T follicular helper cell (primary cell): ENCODE measurements at places on chromosomes 13 and 19.

- DNase-seq: peak; percentile 18
Measured at GRCh38 chr13:30421093-30422053, 920 bp upstream of the UBE2L5 start.

DNA sequence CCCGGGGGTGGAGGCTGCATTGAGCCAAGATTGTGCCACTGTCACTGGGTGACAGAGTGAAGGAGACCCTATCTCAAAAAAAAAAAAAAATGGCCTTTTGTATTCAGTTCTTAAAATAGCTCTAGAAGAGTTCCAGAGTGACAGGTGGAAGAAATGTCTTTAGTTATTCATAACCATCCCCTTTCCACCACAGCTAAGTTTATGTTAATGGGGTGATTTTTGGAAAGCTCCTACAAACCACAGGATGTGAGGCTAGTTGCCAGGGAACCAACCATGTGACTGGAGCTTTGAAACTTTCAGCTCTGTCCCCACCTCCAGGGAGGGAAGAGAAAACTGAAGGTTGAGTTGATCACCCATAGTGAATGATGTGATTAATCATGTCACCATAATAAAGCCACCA, 6.9 kb downstream of the ZNF490 start:
- peak; percentile 39 for DNase-seq

- DNase-seq: no peak
Measured at GRCh38 chr13:34421858-34422475, 520.1 kb upstream of the NBEA start.

- no peak for DNase-seq
Measured at GRCh38 chr13:78602561-78603239, 652 bp downstream of the POU4F1 start.

- peak; percentile 3 for DNase-seq
Measured at GRCh38 chr13:74040200-74040599, 94.0 kb downstream of the KLF12 start.

GRCh38 chr19:48918801-48919247, 14.7 kb upstream of the DHDH start:
- DNase-seq: no peak
